ENCODE measurements at places on chromosomes 7 and 10. TPM values are rescaled to one million over a fixed set of nuclear protein-coding genes. Genes with fewer than 3 reads are reported as not detected.

GRCh38 chr7:155020996-155021395 lies 18.1 kb upstream of the PAXIP1 start:
- no peak for DNase-seq

- no peak for DNase-seq
Measured at GRCh38 chr10:127740596-127740995, 3.6 kb downstream of the FOXI2 start.

GRCh38 chr7:23467806-23468525 lies 2.3 kb downstream of the IGF2BP3 start:
- DNase-seq = no peak

DNA sequence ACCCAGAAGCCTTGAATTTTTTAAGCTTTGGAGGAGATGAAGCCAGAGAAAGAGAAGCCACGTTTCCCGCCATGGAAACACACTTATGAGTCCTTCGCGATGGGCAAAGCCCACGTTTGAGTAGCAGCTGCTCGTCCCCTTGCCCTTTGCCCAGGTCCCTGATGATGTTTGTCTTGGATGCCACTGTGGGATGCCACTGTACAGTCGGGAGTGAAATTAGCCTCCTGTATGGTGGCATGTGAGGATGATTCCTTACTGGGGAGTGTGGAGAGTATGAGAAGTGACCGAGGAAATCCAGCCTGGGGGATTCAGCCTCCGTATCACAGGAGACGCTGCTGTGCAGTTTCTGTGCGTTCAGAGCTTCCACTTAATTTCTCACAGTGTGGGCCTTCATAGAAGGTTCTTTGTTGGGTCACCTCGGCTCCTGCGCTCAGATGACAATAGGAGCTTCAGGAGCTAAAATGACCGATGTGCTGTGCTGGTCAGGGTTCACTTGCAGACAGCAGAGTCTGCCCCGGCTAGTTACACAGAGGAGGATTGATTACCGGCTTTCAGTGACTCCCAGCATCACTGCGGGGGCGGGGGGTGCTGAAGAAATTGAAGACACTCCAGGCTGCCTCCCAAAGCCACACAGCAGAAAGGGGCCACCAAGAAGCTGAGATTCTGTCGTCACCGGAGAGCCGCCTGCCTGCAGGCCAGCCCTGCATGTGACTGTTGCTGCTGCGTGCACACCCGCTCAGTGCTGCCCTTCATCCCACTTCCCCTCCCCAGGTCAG lies 122.1 kb upstream of the SFMBT2 start:
- no peak for DNase-seq

DNA sequence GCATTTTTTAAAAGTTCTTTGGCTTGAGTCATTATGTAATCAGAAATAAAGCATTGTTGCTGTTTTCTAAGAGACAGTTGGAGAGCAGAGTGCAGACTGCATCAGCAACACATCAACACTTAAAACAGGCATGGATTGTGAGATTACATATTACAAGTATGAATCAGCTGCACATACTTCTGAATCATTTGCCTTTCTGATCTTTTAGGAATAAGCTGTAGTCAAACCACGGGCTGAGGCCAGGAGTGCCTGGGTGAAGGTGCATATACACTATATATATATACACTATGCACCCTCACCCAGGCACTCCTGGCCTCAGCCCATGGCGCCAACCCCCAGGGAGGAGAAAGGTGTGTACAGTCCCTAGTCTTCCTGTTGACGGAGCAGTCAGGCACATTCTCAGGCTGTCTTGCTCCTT lies 52.4 kb upstream of the DLX6 start:
- DNase-seq = no peak

DNA sequence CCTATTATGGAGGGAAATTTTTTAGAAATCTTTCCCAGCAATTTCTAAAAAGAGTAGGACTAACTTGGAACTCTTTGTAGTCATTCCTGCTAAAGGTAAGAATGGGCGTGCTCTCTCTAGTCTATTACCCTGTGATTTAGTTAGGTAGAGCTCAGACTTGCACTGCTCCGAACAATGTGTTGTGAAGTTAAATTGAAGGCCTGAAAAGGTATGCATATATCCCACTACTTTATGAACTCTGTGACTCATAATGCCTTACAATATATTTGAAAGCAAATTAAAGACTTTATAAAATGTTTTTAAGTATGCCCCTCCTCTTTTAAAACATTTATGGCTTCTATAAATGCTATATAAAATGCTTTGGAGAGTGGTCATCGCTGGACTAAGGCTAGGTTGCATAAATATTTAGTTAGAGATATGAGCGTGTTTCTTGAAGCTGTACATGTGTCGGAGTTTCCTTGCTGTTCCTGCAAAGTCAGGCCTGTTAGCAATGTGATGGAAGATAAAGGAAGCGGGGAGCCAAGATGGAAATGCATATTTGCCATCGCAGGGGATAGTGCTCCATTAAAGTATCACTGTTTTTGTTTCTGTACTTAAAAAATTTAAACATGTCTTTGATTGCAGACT lies 761.4 kb downstream of the LRMDA start:
- no peak for DNase-seq

The FFAR4 gene
- total RNA-seq = 1.6 TPM

GRCh38 chr10:29681676-29682448 lies 47.1 kb upstream of the SVIL start:
- DNase-seq = no peak

GRCh38 chr10:536371-536925 lies 153.0 kb downstream of the DIP2C start:
- no peak for DNase-seq

- DNase-seq = peak; percentile 94
Measured at GRCh38 chr7:116354546-116355423, 144.4 kb downstream of the TES start.

The SPDYE8 gene
- 0.10 TPM for total RNA-seq

DNA sequence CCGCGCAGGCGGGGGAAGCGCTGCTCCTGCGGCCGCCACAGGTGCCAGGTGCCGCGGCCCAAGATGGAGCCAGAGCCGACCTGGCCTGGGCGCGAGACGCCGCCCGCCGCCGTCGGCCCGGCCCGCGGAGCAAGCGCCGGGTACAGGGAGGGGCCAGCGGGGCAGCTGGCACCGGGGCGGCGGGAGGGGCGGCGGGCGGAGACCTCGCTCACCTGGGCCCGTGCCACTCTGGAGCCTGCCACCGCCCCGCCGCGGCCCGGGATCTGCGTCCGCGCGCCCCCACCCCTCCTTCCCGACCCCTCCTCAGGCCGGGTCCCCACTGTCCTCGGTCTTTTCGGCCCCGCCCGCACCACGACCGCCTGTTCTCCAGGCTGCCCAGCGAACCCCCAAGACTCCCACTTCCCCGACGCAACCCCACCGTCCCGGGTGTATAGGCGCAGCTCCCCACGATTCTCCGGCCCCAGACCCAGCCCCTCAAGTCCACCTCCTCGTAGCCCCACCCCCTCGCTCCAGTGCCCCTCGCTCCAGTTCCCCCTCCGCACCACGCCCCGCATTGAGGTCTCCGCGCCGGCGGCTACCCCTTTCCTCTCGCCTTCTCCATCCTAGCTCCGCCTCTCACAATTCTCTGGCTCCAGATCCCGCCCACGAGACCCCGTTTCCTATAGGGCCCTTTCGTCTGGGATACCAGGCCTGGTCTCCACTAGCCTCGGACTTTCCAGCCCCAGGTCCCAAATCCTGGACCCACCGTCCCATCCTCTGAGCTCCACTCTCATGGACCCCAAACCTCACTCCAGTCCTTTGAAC lies at the start of gene GPRIN2:
GPRIN2 (minus strand) TSS at position 144 of the 804 bp plus-strand sequence. CDS start 5,922 bp downstream, outside the sequence.
- no peak for DNase-seq

DNA sequence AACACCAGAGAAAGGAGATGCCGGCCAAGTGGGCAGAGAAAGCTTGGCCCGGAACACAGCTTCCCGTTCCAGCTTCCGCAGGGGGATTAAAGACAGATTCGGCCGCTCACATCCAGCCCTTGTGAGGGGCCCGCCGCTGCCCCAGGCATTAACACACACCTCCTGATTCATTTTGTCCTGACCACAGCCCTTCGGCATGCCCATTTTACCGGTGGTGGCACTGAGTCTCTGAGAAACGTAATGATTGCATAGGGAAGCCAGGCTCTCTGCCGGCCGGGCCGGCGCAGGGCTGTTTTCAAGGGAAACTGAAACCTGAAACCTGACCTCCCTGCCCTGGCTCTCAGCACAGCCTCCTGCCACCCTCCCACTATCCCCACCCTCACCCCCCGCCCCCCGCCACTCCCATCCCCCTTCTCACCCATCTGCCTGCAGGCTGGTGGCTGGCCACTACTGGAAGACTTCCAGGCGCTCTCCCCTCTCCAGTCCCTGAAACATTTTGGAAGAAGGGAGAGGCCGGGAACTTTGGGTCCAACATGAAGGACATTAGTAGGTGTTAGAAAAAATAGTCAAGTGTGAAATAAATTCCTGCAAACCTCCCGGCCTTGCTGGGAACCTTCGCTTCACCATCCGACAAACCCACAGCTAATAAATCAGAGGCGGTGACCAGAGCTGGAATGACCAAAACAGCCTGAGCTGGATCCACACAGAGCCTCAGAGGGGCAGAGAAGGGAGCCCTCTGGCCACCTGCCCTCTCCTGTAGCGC lies 83.5 kb upstream of the CUX1 start:
- no peak for DNase-seq

DNA sequence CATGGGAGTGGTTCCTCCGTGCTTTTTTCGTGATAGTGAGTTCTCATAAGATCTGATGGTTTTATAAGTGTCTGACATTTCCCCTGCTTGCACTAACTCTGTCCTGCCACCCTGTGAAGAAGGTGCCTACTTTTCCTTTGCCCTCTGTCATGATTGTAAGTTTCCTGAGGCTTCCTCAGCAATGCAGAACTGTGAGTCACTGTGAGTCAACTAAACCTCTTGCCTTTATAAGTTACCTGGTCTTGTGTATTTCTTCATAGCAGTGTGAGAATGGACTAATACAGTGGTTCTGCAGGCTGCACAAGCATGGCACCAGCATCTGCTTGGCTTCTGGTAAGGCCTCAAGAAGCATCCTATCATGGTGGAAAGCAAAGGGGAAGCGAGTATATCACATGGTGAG lies 1144.6 kb downstream of the SORCS3 start:
- no peak for DNase-seq

DNA sequence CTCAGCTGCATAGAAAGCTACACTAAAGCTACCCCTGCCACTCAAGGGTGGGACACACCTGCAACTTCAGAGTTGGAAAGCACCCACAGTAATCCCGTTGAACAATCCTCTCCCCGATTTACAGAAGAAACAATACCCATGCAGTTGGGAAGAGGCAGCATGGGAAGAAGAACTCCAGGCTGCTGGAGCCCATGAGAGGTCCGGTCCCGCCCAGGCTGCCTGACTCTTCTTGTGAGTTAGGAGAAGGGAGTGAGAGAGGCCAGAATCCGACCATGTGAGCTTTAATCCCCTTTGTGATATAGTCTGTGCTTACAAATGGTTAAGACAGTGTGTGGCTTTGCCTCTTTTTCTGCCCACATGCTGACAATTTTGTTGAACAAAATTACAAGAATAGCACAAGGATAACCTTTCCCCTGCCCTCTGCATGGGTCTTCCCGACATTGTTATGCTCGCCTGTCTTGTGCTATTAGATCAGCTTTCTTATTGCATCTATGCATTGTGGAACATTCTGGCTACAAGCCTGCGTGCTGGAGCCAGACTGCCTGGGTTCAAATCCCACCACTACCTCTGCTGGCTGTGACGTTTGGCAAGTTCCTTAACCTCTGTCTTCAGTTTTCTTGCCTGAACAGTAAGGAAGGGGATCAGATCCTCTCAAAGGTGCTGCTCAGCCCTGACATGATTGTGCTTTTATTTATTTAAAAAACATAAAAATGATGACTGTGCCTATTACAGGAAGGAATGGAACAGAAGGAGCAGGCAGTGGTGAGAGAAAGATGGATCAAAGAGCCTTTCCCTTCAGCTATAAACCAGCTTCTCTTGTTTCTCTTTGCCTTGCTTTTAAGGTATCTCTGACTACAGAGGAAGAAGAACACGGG lies 56.0 kb downstream of the BPGM start:
- DNase-seq = no peak

DNA sequence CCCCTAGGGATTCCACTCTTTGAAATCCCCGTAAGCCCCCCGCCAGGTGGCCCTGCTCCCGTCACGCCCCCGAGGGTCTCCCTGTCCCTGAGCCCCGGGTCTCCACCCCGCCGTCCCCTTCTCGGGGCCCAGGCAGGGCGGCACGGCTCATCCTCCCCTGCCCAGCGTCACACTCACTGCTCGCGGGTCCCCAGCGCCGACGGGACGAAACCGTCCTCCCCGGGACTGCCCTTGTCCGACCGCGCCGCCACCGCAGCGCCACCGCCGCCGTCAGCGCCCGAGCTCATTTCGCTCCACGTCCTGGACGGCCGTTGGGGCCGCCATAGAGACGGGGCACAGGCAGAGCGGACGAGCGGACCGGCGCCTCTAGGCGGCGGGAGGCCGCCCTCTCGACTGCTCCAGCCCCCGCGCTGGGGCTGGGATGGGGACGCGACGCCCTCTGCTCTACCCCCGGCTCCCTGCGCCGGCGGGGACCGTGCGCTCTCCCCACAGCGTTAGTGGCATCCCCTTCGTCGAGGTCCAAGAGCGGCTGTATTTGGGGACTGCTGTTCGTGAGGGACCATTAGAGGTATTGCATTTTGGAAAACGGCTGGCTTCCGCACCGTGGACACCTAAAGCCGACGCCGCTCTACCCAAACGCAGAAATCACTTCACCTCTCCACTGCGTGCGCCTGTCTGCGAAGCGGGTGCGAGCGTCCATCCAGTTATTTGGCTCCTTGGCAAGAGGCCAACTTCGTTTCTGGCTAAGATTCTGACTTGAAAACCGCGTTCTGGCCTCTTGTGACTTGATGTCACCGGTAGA lies at the start of gene EEF1AKMT2:
EEF1AKMT2 (minus strand) TSS at position 341 of the 802 bp plus-strand sequence; CDS start at position 287, 54 bp downstream.
- peak; percentile 78 for DNase-seq

- DNase-seq = no peak
Measured at GRCh38 chr7:15341817-15342216, 220.0 kb downstream of the AGMO start.
